ENCODE measurements at places on chromosomes 4 and X. TPM values are rescaled to one million over a fixed set of nuclear protein-coding genes. Genes with fewer than 3 reads are reported as not detected.

POLA1 gene
- total RNA-seq = 7.8 TPM

PPM1K gene
- total RNA-seq = 24.4 TPM

MAGED2 gene
- total RNA-seq = 145 TPM

EMCN gene
- total RNA-seq = 13.9 TPM

KCTD8 gene
- 0.86 TPM for total RNA-seq

USP17L10 gene
- not detected for total RNA-seq

STARD8 gene
- total RNA-seq = 6.1 TPM

SHROOM4 gene
- total RNA-seq = 5.3 TPM

RAB39B gene
- total RNA-seq = 1.2 TPM

CACNA1F gene
- 0.20 TPM for total RNA-seq

SOX3 gene
- not detected for total RNA-seq

CT55 gene
- not detected for total RNA-seq

ZNF732 gene
- total RNA-seq = not detected

NKX3-2 gene
- total RNA-seq = 0.06 TPM

SSX2B gene
- 0.26 TPM for total RNA-seq

RENBP gene
- 19.5 TPM for total RNA-seq

SPON2 gene
- total RNA-seq = 52.0 TPM

L1CAM gene
- 10.0 TPM for total RNA-seq

MAGEA4 gene
- total RNA-seq = not detected
